ENCODE measurements at places on chromosomes 3 and 15.

DNA sequence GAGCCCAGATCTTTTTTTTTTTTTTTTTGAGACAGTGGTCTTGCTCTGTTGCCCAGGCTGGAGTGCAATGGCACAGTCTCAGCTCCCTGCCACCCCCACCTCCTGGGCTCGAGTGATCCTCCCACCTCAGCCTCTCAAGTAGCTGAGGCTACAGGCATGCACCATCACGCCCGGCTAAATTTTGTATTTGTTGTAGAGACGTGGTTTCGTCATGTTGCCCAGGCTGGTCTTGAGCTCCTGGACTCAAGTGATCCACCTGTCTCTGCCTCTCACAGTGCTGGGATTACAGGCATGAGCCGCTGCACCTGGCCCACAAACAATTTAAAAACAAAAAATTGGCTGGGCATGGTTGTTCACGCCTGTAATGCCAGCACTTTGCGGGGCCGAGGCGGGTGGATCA lies 22.6 kb upstream of the SLC6A6 start:
- DNase-seq: peak; percentile 61

GRCh38 chr3:29373131-29373680 lies 92.3 kb downstream of the RBMS3 start:
- DNase-seq: peak; percentile 39

DNA sequence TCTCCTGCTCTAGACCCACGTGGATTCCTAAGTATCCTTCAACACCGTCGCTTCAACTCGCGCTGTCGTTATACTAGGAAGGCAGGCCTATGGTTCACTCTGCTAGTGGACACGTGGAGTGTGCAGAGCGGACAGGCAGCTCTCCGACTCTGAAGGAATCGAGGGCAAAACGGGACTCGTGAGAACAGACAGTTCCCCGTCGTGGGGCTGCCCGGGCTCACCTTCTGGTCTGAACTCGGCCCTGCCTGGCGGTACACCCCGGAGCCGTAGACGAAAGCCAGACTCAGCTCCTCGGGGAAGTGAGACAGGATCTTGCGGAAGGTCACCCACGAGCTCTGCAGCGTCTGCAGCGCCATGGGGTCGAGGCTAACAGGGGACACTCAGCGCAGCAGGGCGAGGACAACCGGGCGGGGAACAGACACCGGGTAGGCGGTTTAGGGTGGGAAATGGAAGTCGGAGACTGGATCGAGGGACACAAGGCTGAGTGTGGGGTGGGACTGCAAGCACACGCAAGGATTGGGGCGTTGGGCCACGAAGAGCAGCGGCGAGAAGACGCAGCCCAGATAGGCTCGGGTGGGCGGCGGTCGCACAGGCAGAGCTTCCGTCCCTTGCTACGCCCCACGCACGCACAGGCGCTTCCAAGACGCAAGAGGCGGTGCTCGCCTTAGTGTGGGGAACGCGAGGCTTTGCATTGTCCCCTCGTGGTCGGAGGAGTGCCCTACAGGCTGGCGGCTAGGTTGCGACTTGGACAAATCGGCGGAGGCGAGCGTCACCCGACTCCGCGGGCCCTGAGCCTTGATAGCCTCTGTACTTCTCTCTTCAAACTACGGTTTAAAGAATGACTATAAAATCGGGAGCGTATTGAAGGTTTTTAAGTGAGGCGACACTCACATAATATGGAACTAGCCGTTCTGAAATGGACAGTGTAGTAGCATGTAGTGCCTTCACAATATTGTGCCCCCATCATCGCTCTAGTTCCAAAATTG lies at the start of gene TAMM41:
Gene TAMM41 (minus strand): TSS at position 605 of the 986 bp plus-strand sequence. CDS start 249 bp downstream, at position 356.
- DNase-seq: peak; percentile 97

DNA sequence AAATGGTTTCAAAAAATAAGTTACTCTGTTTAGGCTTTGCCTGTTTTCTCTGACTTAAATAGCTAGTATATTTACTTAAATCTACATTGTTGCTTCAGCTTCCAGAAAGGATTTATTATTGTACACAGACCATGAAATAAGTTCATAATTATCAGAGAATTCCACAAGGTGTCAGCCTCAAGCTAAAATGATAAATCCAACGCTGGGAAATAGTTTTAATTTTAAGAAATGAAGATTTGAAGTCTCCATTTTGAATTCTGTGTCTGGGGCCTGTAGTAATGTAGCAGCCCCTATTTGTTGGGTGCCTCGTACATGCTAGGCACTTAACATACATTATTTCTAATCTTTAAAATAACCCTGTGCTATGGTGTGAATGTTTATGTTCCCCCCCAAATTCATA lies 92.6 kb upstream of the KCNMB2 start:
- peak; percentile 54 for DNase-seq

- peak; percentile 37 for DNase-seq
Measured at GRCh38 chr15:100241572-100242482, 99.9 kb downstream of the ADAMTS17 start.

DNA sequence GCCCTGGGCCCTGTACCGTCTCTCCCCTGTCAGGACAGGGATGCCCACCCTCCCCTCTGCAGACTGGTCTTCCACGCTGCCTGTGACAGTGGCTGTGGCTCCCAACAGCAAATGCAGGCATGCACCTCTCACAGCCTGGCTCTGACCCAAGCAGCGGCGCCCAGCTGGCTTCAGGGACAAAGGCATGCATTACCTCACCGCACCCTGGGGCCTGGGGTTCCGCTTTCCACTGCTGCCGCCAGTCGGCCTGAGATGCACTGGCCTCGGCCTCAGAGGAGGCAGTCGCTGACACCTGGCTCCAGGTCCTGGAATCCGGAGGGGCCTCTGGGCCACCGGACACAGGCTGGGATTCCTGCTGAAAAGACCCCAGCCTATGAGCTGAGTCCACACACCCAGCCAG lies 70.3 kb downstream of the SCN5A start:
- DNase-seq: peak; percentile 58

DNA sequence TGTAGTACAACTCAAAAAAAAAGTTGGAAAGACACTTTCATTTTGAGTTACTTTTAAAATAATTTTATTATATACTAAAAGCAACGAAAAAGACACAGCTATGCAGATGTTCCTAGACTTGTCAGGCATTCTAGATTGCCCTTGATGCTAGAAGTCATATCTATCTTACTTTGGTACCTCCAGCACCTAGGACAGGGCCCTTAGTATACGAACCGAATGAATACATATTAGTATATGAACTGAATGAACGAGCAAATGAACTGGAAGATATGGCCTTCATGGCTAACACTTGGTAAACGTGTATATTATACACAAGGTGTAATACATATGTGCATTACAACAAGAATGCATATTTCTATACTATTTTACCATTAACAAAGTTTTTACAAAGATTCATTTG lies 24.1 kb downstream of the ATP13A5 start:
- DNase-seq: no peak

GRCh38 chr3:138443091-138443490 lies 8.7 kb downstream of the ESYT3 start:
- peak; percentile 64 for DNase-seq

DNA sequence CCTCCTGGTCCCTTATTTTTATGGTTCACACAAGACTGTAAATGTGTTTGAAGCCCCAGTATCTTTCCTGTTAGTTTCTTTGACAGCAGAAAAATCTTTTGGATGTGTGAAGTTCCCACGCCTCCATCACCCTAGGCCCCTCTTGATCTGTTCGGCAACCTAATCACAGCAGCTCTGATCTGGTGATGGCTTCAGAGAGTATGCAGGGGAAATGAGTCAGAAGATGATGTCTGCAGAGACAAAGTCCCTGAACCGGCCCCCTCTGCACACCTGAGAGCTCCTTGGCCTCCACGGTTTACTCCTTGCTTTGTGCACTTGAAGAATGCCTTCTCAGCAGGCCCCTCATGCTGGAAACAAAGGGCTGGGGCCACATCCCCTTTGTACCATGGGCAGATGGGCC lies 63.5 kb downstream of the CLDN11 start:
- DNase-seq: no peak

DNA sequence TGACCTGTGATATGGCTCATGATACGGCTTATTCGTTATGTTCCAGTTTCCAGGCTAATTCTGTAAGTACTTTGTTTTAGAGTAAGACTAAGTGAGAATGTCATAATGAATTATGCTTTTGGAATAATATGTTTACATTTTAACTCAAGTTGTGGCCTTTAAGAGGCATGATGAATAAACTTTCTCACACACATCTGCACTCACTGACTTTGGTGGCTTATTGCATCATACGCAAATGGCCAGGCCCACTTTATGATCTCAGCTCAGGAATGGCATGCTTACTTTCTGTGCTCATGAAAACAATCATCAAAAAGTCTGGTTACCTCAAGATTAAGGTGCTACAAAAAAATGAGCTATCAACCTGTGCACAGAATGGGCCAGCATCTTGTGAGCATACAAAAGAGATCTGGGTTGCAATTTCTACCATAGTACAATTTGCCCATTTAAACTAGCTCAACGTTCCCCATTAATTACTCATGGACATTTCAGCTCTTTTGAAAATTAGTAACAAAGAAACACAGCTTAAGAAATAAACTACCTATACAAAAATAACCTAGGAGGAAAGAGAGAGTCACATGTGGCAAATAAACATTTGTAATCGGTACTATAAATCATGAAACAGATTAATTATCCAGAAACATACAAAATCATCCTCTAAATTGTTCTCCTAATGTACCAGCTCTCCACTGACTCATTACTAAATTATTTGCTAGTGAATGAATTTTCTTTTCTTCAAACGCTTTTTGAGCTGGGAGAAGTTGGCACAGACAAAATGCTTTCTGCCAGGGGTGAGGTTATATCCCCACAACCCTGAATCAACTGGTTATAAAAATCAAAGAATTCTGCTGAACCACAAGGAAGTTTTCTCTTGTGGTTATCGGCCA lies 439.0 kb upstream of the ADAMTS9 start:
- peak; percentile 47 for DNase-seq

DNA sequence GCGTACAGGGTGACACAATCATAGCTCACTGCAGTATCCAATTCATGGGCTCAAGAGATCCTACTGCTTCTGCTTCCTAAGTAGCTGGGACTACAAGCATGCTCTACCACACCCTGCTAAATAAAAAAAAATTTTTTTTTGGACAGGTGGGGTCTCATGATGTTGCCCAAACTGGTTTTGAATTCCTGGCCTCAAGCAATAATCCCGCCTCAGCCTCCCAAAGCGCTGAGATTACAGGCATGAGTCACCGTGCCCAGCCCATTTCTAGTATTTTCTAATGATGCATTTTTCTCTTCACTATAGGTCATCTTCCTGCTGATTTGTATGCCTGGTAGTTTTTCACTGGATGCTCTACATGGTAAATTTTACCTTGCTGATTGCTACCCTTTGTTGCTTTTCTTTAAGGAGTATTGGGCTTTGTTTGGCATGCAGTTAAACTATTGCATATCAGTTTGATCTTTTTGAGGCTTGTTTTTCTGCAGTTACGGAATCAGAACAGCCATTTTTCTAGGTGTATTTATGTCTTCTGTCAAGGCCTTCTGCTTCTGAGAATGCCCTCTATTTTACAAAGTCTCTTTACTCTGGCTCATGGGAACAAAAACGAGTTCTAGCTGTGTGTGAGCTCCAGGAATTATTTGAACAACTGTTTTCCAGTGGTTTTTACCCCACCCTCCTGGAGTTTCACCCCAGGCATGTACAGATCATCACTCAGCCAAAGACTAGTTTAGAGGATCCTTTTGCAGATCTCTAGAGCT lies 14.2 kb upstream of the NPTN start:
- no peak for DNase-seq

- no peak for DNase-seq
Measured at GRCh38 chr15:86336051-86336788, 256.5 kb downstream of the AGBL1 start.

DNA sequence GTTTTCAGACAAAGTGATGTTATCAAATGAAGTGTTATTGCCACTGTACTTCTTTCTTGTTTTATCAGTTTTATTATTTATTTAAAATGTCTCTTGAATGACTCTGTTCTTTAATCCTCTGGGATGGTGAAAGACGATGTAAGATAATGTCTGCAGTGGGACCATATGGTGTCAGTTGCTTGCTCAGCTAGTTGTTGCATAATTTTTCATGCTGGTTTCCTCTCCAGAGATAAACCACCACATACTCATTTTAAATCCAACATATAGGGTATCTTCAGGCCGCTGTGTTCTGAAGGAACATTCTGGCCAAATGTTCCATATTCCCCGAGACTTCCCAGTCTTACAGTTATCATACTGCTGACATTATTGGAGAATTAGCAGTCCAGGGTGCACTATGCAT lies 75.9 kb downstream of the GABRG3 start:
- no peak for DNase-seq

- peak; percentile 80 for DNase-seq
Measured at GRCh38 chr15:35289024-35289617, 204.0 kb upstream of the NANOGP8 start.

GRCh38 chr3:106850437-106850836 lies 526.8 kb upstream of the CCDC54 start:
- DNase-seq: peak; percentile 65

- no peak for DNase-seq
Measured at GRCh38 chr3:30123755-30124154, 482.6 kb upstream of the TGFBR2 start.

- DNase-seq: no peak
Measured at GRCh38 chr3:24227635-24228034, 267.0 kb downstream of the THRB start.

GRCh38 chr15:63045879-63046278 lies 3.3 kb downstream of the TPM1 start:
- DNase-seq: no peak

DNA sequence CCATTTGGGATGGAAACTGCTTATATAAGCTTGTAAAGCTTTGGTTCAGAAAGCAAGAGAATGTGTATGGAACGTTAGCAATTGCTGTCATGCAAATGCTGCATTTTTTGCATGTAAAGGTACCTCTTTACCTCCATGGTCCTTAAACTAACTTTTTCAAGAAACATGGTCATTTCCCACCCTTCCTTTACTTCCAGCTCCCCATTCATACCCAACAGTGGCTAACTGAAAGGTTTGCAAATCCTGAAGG lies 84.3 kb downstream of the SMAD3 start:
- DNase-seq: no peak

- no peak for DNase-seq
Measured at GRCh38 chr3:14154276-14154675, 24.1 kb downstream of the XPC start.

Data from muscle of leg (tissue), 16 donors.